CD4-positive, alpha-beta T cell treated with Interleukin-12 subunit alpha and Interleukin-12 subunit beta, for 1 hour (primary cell): ENCODE measurements at places on chromosomes 4 and X.

DNA sequence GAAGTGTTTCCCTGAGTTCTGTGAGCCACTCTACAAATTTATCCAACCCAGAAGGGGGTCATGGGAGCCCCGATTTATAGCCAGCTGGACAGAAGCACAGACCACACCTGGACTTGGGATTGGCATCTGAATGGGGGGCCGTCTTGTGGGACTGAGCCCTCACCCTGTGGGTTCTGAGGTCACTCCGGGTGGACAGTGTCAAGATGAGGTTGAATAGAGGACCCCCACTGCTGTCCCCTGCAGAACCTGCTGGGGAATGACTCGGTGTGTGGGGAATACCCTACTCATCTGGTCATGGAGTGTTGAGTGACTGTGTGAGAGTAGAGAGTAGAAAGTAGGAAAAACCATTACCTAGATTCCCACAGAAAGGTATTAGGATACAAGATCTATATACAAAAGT is 67.5 kb downstream of the ZFYVE28 start:
- no peak for DNase-seq

GRCh38 chr4:157961229-157961990 is 211.4 kb downstream of the GASK1B start:
- no peak for DNase-seq

DNA sequence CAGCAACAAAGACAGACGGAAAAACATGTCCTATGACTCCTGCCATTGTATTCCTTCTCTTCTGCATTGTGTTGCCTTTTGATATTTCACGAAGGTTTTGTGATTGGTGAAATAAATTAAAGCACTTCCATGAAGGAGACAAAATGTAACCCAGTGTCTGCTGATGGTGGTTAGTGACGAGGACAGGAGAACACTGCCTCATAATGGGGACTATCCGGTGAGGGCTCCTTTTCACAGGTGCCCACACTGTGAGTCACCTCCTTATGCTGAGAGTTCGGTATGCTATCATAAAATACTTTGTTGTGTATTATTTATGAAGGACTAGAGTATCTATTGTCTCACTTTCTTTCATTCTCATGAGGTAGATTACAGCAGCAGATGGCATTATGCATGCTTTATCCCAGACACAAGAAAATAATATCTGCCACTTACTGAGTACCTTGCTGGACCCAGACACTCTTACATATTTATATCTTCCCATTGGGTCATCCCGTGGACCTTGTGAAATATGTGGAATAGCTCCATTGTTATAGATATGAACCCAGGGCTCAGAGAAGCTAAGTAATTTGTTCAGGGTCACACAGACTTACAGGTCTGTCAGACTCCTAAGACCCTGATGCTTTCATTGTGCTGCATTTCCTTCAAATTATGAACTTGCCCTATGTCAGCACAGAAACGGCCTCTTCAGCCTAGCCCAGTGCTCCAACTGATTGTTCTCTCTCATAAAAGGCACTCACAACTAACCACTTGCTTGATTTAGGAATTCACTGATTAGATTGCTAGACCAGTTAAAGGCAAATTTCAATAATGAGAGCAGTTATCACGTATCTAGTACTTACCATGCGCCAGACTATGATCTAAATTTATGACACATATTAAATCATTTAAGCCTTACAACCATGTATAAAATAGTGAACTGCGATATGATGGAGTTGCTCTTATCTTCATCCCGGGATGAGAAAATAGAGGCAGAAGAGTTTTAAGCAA is 31.2 kb downstream of the PLS3 start:
- no peak for DNase-seq

DNA sequence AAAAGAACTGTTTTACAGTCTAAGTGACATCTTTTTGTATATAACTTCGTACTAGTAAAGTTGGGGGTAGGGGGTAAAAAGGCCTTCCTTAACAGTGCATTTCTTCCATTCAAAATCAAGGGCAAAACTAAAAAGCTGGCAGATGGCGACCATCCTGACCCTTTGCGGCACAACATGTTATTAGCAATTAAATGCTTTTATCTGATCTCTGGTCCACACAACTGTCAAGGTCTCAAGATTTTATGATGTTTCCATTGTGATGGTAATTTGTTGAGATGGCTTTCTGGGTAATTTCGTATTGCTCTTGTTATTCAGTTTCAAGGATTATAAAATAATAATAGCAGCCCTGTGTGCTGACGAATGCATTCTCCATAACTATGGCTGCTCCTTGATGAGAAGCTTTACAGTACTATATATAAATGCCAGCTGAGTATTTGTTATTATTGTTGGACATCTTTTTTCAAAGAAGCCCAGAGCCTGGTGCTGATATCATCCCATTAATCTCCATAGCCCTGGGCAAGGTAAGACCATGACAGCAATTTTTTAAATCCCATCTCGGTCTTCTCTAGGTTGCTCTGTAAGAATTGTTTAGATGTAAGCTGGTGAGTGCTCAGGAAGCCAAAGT is 89.5 kb downstream of the CBR4 start:
- DNase-seq, result no peak

- DNase-seq, result no peak
These were observed 45.4 kb downstream of the ADRA2C start for GRCh38 chr4:3811621-3812020.

- DNase-seq, result no peak
These were observed 12.6 kb downstream of the GRIPAP1 start for GRCh38 chrX:48989483-48989882.

DNA sequence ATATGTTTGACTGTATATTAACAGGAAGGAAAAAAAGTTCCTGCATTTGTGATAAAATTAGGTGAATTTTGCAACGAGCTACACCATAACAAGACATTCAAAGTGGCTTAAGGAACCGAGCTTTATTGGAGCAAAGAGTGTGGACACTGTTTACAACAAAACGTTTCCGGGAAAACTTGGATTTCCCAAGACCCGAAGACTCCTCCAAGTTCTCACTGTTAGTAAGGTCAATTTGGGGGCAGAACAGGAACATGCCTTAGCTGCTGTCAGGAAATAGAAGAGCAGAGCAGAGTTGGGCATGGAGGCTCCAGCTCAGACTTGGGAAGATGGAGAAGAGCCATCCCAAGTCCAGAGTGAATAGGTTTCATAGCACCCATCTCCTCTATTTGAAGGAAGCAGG is 16.5 kb downstream of the ADH6 start:
- no peak for DNase-seq

- DNase-seq, result no peak
These were observed 183.2 kb upstream of the AADAT start for GRCh38 chr4:170272959-170273358.

DNA sequence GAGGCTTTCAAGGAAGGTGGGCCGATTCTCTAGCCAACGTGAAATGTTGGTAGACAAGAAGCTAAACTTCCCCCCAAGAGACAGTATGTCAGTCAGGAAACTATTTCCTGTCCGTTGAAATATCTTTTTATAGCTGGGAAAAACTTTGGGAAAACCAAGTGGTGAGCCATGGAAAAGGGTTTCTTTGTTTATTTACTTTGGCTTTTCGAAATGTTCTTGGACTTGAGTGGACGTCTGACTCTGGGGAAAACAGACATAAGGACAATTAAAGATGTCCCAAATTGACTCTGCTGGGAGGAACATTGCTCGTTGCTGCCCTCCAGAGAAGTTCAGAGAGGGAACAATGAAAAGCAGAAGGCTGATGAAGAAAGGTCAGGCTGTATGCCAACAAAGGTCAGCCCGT is 295.4 kb downstream of the RAPGEF2 start:
- no peak for DNase-seq

DNA sequence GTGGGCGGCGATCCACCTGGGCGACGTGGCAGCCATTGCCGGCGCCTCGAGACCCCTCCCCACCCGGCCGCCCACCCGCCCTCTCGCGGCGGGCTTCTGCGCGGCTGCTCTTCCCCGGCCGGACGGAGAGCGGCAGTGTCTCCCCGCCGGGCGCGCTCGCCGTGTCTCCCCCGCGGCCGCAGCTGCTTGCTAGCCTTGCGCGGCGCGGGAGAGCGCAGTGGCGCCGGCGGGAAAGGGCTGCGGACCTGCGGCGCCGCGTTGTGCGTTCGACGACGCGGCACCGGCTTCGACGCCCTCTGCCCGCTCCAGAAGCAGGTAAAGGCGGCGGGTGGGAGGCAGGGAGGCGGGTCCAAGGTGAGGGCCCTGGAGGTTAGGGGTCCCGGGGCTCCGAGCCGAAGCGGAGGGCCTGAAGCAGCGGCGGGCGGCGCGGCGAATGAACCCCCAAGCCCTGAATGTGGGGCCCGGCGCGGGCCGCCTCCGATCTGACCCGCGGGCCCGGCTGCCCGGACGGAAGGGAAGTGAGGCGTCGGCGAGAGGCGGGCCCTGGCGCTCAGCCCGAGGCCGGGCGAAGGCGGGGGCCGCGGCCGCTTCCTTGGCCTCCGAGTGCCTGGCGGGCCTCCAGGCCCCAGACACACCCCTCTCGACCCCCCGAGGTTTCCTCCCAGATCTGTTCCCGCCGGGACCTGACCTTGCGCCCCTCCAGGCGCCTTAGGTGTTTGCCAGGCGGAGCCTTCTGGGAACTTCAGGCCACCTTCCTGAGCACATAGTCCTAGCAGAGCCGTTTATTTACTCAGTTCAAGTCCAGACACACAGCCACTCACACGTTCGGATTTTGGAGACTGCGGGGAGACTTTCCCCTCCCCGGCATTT is at the start of gene N4BP2:
N4BP2 (plus strand) TSS at position 135 of the 870 bp plus-strand sequence. CDS start 40,491 bp downstream, outside the sequence.
- peak; percentile 78 for DNase-seq

DNA sequence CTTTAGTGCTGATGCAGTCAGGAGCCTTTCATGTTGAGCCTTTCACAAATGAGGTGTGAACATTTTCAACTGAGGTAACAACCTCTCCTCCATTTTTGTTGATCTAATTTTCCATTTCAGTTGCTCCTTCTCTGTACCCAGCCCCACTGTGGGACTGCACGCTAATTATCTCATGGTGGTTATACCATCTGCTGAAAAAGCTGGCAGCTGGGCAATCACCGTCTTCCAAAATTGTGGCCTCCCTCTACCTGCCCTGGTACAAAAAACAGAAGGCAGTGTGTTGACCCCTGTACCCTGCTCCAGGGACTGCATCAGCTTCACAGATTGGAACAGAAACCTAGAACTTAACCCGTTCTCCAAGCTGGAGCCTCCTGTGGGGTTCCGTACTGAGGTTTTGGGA is 72.4 kb upstream of the LONRF3 start:
- DNase-seq, result no peak

- DNase-seq, result no peak
These were observed 240.2 kb downstream of the RAPGEF2 start for GRCh38 chr4:159343116-159343515.

- no peak for DNase-seq
These were observed 40.3 kb upstream of the ATXN3L start for GRCh38 chrX:13360146-13360545.

DNA sequence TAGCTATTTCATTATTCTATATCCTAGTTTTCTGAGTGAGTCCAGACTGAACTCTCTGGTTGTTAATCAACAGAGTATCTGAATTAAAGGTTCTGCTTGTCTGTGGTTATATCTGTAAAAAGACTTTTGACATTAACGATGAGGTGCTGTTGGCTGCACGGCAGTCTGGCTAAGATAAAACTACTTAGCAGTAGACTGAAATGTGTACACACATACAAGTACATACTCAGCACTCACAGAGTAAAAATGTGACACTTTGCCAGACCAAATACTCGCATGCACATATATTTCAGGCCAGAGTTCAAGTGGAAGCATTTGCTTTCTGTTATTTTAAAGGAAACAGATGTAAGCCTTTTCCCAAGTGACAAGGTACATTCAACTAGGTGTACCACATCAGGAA is 80.5 kb downstream of the PRDM5 start:
- DNase-seq, result no peak

DNA sequence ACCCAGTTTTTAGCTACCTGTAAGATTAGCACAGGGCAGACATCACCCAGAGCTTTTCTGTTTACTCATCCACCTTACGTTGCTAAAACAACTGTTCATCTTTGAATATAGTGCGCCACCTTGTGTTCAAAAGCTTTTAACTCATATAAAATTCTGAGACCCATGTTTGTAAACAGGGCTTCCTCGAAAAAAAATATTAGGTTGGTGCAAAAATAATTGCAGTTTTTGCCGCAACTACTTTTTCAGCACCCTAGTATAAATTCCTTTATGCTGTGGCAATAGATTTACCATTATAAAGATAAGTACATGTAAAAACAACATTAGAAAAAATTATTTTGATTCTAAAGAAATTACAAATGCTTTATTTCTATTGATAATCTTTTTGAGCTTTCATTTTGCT is 147.9 kb downstream of the LRBA start:
- peak; percentile 83 for DNase-seq

- DNase-seq, result no peak
These were observed 163.3 kb upstream of the RBPJ start for GRCh38 chr4:26157541-26157940.

- no peak for DNase-seq
These were observed 56.3 kb upstream of the NOCT start for GRCh38 chr4:138959097-138959815.

GRCh38 chrX:71493111-71493613 is 39.7 kb upstream of the OGT start:
- DNase-seq, result no peak

GRCh38 chr4:173252024-173252935 is 81.9 kb downstream of the HMGB2 start:
- no peak for DNase-seq

DNA sequence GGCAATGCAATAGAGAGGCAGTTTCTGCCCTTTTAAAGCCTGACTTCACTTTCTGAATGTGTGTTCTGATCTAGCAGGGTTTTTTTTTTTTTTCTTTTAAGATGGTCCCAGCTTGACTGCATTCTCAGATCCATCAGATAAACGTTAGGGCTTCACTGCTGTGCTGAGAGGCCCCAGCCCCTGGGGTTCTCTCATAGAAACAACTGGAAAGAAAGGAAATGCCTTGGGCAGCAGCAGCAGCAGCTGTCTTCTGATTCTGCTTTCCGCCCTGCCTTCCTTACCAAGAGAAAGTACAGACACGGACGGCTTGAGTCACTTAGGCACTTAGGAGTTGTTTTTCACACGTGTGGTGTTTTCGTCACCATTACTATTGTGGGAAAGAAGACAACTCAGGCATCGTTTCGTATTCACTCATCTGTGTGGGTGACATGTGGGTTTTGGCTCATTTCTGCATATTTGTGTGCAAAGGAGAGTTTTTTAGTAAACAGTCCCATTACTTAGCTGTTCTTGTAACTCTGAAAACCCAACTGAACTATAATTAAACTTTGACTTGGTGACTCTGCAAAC is 172.0 kb downstream of the PTTG2 start:
- peak; percentile 80 for DNase-seq

- no peak for DNase-seq
These were observed 12.7 kb downstream of the FGFBP1 start for GRCh38 chr4:15925830-15926229.

DNA sequence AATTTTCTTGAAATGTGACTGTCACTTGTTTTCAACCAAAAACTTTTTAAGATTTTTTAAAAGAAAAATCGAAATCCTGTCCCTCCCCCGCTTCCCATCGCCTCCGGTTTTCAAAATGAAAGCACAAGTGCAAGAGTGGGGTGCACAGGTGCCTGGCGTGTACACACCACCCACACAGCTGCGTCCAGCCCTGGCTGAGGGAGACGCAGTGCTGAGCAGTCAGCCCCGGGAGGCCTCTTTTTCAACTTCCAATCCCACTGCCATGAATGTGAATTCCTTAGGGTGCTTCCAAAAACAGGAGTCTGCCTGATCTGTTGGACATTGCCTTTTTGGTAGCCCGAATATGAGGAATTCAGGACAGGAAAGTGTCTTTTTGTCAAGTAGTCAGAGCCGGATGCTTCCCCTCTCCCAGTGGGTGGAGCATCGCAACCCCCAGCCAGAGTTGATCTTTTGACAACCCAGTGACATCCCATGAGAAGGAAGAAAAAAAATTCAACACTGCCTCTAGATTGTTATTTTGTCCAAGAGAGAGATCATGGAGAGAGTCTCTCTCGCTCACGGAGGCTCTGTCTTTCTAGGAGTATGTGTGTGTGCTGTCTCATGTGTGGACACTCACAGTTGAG is 8.9 kb downstream of the PRRG3 start:
- no peak for DNase-seq
